ENCODE measurements at places on chromosomes 1 and 21. TPM values are rescaled to one million over a fixed set of nuclear protein-coding genes. Genes with fewer than 3 reads are reported as not detected.

Gene ARHGAP30
- total RNA-seq: 0.43 TPM

Gene RSPO1
- not detected for total RNA-seq

Gene GNL2
- total RNA-seq: 75.1 TPM

Gene ABCA4
- total RNA-seq: 0.56 TPM

Gene WLS
- total RNA-seq: 93.9 TPM

Gene KAZN
- total RNA-seq: 13.8 TPM

Gene IVL
- total RNA-seq: 19.1 TPM

Gene CTSS
- 2.8 TPM for total RNA-seq

Gene ERG
- total RNA-seq: not detected

Gene DOP1B
- total RNA-seq: 16.2 TPM

Gene TDRD5
- total RNA-seq: not detected

Gene TMEM79
- total RNA-seq: 10.9 TPM

Gene DRAXIN
- total RNA-seq: 6.3 TPM

Gene CELA2A
- total RNA-seq: not detected

Gene KCNK1
- total RNA-seq: 9.0 TPM

Gene ZZZ3
- total RNA-seq: 57.5 TPM

Gene RNF115
- total RNA-seq: 12.0 TPM

Gene NOC2L
- 62.0 TPM for total RNA-seq

Gene PCP4
- not detected for total RNA-seq

Gene OR6K3
- not detected for total RNA-seq

Gene IFNLR1
- total RNA-seq: 12.5 TPM

Gene MCOLN2
- total RNA-seq: 1.6 TPM

Gene CYP2J2
- 0.88 TPM for total RNA-seq

Gene UBL4B
- not detected for total RNA-seq

Gene STXBP3
- 41.3 TPM for total RNA-seq

Gene FMOD
- total RNA-seq: not detected

Gene C1orf185
- not detected for total RNA-seq

Gene S100A9
- total RNA-seq: 95.5 TPM

Gene IFFO2
- 94.8 TPM for total RNA-seq

Gene FCAMR
- total RNA-seq: not detected

Gene ERMAP
- total RNA-seq: 12.8 TPM

Gene CLSTN1
- total RNA-seq: 229 TPM

Gene LCE3E
- total RNA-seq: not detected

Gene IRF6
- total RNA-seq: 422 TPM

Gene TMED5
- total RNA-seq: 61.5 TPM

Gene LIX1L
- total RNA-seq: 16.0 TPM

Gene PLEKHG5
- total RNA-seq: 77.6 TPM

Gene PPM1J
- 6.2 TPM for total RNA-seq

Gene FCGR3A
- not detected for total RNA-seq

Gene CLCA1
- not detected for total RNA-seq

Gene JAM2
- not detected for total RNA-seq

Gene OR2T33
- total RNA-seq: not detected

Gene CFHR4
- total RNA-seq: not detected

Gene TMPRSS3
- total RNA-seq: not detected

Gene SYCP1
- total RNA-seq: not detected

Gene TBX15
- total RNA-seq: 0.17 TPM

Gene ERICH3
- not detected for total RNA-seq
